ENCODE measurements at places on chromosomes 5 and 9. TPM values are rescaled to one million over a fixed set of nuclear protein-coding genes. Genes with fewer than 3 reads are reported as not detected.

GRCh38 chr5:9654886-9655285 lies 24.7 kb upstream of the TAS2R1 start:
- DNase-seq: no peak

GRCh38 chr9:111572950-111573604 lies 26.4 kb downstream of the PTGR1 start:
- DNase-seq: no peak

PCDHB14 gene
- total RNA-seq: 3.7 TPM

KIF4B gene
- not detected for total RNA-seq

DNA sequence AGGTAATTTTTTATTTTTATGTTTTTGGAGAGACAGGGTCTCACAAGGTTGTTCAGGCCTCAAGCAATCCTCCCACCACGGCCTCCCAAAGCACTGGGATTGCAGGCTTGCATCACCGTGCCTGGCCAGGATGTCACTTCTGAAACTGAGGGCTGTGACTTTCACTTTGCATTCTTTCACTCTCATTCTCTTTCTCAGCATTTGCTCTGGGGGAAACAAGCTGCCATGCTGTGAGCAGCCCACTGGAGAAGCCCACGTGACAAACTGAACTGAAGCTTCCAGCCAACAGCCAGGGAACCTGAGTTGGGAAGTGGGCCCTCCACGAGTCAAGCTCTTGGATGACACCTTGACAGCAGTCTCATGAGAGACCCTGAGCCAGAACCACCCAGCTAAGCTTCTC lies 109.4 kb downstream of the C5orf15 start:
- no peak for DNase-seq

- no peak for DNase-seq
These were observed 34.8 kb downstream of the LHFPL2 start for GRCh38 chr5:78613756-78614155.

SCGB3A1 gene
- 0.59 TPM for total RNA-seq

NFX1 gene
- total RNA-seq: 36.8 TPM

- DNase-seq: no peak
These were observed 121.2 kb downstream of the GCNT1 start for GRCh38 chr9:76580188-76580587.

DNA sequence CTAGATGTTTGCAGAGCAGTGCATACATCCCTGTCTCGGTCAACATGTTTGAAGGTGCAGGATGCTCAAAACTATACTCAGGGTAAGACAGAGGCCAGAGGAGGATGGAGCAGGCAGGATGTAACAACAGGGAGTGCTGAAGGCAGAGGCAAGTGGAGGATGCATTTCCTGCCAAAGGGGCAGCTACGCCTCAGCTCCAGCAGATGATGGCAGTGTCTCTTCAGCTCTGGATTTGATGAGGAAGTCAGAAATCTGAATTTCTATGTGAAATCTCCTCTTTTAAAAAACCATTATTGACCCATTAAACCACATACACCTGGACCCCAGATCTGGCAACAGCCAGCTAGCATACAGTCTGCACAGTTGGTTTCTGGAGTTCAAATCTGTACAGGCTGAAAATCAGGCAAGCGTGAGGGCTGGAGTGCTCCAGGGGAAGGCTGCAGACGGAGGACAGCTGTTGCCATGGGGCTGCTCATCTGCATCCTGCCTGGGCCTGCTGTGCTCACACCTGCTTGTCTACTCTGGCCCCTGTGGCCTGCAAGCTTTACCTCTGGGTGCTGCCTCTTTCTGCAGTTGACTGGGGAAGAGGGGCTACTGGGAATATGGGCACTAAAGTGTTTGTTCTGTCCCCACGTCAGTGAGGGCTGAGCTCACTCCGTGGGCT lies 152.9 kb upstream of the SLC28A3 start:
- DNase-seq: no peak

- DNase-seq: no peak
These were observed 81.9 kb downstream of the RAPGEF1 start for GRCh38 chr9:131657940-131658339.

- DNase-seq: no peak
These were observed 743.9 kb upstream of the SEMA6A start for GRCh38 chr5:117318528-117318927.

DNA sequence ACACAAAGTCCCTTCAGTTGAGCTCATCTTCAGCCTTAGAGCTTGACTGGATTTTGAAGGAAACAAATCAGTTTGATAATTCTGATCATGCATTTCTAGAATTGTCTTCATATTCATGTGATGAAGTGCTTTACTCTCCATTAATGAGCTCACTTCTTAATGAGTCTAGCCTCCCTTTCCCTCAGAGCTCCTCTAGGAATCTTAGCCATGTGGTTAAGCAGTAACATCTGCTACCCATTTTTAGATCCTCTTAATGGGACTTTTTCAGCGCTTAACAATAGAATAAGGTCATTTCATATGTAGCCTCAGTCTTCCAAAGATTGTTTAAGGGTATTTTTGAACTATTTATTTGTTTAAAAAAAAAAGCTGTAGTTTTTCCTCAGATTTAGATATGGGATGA lies 36.9 kb upstream of the LURAP1L start:
- DNase-seq: no peak

IL5 gene
- not detected for total RNA-seq

SH3RF2 gene
- 213 TPM for total RNA-seq

- no peak for DNase-seq
These were observed 117.3 kb upstream of the PDE4D start for GRCh38 chr5:60010853-60011252.

DNA sequence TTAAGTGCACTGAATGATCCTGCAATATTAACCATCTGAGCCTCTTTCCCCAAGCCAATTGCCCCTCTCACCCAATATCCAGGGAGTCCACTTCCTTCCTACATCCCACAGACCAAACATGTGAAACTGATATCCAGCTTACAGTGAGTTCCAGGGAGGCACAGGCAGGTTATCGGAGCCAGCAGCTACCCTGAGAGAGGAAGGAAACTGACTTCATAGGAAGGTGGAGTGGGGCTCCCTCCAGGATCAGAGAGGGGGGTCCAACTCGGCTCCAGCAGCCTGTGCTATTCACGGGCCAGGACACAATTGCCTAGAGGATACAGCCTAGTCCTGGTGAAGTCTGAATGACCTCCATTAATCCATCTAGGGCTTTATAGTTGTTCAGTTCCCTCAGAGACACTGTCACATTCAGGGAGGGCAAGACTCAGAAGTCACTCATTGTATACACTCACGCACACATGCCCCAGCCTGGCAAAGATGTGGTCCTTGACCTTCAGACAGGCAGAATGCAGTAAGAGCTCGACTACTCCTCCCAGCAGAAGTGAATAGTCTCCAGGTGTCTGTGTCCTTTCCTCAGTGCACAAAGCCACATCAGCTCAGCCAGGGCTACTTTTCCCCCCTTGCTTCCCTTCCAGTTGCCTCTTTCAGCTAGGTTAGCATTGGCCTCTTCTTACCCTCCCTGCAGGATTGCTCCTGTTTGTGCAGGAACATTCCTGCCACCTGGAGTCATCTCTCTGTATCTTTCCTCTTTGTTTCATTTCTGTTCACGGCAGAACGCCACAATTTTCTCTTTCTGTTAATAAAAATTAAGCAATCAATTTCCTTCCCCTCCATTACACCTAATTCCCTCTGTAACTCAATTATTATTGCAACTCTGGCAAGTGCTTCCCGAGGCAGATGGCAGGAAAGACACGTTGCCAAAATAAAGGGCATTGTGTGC lies 501.7 kb downstream of the ARHGEF28 start:
- DNase-seq: no peak

DNA sequence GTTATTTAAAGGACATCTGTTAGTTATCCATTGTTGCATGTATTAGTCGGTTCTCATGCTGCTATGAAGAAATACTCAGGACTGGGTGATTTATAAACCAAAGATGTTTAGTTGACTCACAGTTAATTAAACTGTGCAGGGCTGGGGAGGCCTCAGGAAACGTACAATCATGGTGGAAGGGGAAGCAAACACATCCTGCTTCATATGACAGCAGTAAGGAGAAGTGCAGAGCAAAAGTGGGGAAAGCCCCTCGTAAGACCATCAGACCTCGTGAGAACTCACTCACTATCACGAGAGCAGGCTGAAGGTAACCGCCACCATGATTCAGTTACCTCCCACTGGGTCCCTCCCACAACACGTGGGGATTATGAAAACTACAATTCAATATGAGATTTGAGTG lies 2064.1 kb downstream of the MAT2B start:
- DNase-seq: no peak

DNA sequence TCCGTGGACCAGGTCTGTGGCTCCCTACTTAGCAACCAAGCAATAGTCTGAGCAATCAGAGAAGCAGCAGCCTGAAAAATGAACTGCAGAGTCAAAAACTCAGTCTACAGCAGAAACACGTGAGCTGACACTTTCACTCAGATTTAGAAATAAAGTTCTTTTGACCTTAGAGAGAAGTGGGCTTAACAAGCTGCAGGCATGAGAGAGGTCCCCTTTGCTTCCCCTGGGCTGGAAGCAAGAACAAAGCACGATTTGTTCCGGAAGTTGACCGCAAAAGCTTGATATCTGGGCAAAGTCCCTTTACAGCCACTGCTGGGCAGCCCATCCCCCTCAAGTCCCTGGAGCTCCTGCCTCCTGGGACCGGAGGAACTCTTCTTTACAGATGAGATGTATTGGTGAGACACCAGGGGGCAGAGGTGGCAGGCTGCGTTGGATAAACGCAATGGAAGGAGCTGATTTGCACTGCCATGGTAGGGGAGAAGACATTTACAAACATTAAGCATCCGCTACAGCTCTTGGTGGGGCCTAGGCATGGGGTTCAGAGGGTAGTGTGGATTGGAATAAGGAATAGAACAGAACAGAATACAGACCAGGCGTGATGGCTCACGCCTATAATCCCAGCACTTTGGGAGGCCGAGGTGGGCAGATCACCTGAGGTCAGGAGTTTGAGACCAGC lies 5.8 kb upstream of the SOWAHA start:
- DNase-seq: no peak

CENPH gene
- total RNA-seq: 2.6 TPM

OR1L8 gene
- not detected for total RNA-seq

- DNase-seq: no peak
These were observed 28.9 kb downstream of the SNX24 start for GRCh38 chr5:122874179-122874875.

FYB1 gene
- 3.7 TPM for total RNA-seq

GRCh38 chr9:99393993-99394392 lies 171.9 kb downstream of the SEC61B start:
- no peak for DNase-seq

PCDHGA5 gene
- total RNA-seq: 9.7 TPM

ATOX1 gene
- total RNA-seq: 69.8 TPM

DNA sequence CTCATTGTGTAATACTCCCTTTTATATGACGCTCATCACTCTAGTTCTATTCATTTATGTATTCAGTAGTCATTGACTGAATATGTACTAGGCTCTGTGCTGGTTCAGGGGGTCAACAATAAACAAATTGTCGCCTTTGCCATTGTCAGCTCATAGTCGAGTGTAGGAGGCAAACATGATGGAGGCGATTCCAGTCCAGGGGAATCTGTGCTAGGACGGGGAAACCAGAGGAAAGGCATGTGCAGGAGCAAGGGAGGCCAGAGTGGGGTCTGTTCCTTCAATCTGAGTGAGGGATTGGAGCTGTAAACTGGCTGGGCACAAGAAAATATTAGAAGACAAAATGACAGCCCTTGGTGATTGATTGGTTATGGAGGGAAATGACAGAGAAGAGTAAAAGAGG lies 83.9 kb downstream of the ANGPTL2 start:
- DNase-seq: no peak

GRCh38 chr5:81315336-81315735 lies 13.9 kb downstream of the ZCCHC9 start:
- no peak for DNase-seq

GRCh38 chr9:27041746-27042145 lies 36.3 kb upstream of the LRRC19 start:
- no peak for DNase-seq

DNA sequence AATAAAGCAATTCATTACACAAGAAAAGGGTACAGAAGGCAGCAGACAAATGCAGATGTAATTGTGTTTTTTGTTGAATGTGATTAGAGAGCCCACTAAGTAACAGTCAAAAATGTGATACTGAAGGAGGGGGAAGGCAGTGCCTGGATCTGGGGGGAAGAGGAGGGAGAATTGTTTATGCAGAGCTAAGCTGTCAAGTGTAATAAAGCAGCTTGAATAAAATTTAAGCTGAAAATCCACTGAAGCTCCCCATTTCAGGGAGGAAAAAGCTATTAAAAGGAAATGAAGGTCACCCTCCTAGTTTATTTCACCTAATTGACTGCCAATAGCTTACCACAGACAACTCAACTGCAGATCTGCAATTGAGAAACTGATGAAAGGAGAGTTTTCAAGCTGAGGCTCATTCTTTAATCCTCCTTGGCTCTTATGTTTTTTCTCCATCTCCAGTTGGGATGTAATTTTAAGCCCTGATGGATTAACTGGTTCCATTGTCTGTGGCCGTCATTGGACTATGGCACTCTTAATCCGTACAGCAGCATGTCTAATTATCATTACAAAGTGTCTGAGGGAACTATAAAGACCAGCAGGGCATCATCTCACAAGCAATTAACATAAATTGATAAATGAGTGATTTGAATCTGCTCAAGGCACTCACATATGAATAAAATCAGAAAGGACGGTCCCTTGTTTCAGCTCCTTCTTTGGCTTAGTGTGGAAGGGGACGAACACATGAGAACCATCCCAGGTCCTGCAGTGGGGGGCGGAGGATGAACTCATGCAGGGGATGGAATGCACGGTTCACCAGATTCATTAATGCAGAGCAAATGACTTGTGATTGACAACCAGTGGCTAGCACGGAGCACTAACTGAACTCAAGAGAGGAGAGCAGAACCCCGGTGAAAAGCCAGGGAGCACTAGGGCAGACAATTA lies 38.5 kb downstream of the TLE1 start:
- no peak for DNase-seq

TYRP1 gene
- total RNA-seq: 138 TPM

DNA sequence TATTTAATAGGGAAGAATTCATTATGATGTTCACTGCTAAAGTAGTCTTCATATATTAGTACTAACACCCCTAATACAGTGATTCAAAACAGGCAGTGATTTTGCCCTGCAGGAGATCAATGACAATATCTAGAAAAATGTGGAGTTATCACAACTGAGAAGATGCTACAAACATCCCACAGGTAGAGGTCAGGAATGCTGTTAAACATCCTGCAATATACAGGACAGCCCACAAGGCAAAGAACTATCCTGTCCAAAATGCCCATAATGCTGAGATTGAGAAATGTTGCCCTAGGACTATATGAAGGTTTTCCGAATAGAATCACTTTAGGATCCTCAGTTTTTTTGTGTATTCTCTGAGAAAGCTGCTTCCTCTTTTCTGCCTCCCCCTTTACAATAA lies 15.3 kb downstream of the RORB start:
- no peak for DNase-seq

DNA sequence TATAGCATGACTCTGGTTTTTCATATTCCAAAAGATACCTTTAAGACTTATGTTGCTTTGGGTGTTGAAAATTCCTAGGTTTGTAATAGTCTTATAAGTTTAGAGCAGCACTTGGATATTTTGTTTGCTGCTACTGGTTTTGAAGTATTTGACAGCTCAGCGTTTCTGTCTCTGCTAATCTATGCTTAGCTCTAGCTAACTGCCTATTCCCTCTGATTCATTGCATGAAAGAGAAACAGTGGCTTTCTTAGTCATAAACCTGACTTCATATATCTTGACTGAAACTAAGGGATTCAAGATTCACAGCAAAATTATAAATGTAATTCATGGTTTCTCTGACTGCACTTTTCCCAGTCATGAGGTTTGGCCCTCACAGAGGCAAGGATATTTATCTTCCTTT lies 35.6 kb upstream of the ANXA1 start:
- DNase-seq: no peak

PCDHB15 gene
- 4.7 TPM for total RNA-seq

Data from heart right ventricle (tissue), 16 donors.